Stimulated activated CD8-positive, alpha-beta memory T cell treated with anti-CD3 and anti-CD28 coated beads, Interleukin-7, amount 100 ng/mL, for 1 hour (primary cell): ENCODE measurements at places on chromosomes 3 and 15.

DNA sequence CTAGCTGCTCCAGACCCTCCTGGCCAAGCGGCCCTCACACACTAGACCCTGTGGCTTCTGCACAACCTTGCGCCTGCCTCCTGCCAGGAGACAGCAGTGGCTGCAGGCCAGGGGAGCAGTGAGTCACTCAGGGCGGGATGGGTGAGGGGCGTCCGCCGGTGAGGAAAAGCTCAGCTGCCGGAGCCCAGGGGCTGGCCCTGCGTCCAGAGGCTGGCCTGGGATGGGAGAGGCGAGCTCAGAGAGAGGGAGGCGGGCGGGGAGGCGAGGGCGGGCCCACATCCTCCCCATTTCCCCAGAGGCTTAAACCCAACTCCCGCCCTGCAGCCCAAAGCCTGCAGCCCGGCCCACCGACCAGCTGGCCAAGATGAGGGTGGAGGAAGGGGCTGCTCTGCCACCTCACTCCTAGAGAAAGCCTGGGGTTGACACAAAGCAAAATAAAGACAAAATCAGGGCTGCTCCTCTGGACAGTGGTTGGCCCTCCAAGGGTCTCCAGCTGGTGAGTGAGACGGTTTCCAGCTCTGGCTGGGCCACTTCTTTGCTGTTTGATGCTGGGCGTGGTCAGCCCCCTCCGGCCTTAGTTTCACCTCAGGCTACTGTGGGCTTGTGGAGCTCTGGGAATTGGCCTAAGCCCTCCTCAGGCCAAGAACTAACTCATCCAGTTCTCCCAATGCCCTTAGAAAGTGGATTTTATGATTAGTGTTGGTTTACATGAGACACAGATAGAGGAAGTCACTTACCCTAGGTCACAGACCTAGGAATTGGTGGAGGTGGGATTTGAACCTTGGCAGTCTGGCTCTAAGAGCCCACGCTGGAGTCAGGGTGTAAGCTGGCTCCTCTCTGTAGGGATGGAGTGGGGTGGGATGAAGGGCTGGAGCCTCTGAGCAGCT, 50.6 kb downstream of the IQSEC1 start:
- DNase-seq: no peak

DNA sequence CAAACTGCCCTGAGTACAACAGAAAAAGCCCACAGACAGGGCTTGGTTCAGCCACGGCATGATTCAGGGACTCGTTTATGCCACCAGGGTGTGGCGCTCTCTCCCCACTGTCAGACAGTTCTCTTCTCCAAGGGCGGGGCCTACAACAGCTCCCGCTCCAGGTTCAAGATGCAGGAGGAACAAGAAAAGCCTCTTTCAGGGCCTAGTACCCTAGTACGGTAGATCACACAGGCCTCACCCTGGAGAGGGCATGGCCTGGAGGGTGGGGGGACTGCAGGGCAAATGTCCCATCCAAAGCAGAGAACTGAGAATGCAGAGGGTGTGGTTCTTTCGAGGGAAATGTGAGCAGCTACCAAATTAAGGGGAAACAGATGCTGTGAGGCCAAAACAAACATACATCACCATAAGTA, 12.0 kb downstream of the MESD start:
- DNase-seq: no peak

DNA sequence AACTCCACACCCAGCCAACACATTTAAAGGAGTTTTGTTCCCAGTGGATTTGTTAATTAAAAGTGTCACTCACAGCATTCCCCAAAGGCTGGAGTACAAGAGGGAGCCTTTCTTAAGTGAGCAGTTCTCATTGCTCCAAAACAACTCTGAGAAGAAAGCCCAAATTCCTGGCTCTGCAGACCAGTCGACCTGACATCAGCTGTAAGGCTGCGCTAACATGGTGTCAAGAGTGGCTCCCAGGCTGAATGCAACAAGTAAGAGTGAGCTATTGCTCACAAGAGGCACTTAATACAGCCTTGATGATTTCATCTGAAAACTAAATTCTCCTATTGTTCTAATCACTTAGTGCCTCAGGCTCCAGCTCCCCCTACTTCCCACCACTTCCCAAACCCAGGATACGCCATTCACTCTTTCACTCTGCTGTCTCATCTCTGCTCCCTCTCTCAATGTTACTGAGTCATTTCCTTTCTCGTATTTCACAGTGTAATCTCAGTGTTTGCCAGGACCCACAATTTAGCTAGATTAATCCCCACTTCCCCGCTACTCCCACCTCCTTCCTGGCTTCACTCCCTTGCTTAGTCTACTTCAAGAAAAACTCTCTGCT, 81.8 kb downstream of the WWTR1 start:
- no peak for DNase-seq

DNA sequence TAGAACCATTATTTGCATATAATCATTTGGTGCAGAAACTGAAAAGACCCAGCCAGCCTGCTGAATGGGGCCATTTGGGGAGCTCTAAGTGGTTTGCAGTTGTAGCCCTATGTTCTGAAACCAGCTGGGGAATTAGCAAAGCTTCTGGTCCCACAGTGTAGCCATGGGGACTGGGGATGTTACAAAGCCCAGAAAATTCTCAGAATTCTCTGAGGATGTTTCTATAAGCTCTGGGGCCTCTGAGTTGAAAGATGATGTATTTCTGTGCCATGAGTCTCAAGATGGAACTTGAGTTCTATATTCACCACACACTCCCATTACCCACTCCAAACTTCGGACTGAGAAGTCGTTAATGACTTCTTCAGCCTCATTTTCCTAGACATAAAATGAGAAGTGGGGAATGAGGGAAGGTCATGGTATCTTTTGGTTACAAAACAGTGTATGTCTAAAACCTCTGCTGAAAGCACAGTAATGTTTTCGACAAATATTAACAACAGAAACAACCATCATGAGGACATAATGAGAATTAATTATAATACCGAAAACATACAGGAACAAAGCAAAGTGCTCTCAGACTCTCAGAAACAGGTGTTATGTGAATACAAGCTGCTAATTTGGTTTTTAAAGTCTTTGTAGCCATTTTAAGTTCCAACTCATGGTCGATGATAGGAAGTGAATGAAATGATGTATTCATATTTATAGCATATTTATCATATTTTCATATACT, 89.4 kb downstream of the RFTN1 start:
- no peak for DNase-seq

DNA sequence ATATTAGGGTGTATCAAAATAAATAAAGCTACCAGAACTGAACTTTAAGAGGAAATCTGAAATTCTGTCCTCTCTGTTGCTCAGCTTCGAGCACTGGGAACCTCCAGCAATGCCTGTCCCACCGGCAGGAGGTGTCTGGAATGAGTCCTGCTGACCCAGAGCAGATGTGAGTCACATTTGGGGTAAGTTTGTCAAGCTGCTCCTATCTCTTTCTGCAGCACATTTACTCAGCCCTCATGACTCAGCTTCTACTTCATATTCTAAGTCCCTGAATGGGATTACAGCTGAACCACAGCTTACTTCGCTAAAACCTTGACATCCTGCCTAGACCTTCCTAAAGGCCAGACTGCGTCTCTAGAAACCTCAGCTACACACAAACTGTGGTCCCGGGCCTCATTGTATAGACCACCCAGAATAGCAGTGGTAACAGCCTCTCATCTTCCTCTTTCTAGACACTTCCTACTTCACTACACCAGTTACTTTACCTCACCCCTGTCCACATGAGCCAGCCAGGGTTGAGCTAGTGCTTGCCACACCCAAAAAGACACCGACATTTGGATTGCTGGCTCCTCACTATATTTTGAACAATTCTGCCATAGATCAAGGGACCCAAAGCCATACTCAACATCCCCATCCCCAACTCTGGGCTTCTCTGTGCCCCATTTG, 109.6 kb upstream of the TMCO5A start:
- no peak for DNase-seq

GRCh38 chr3:127487196-127487595, 103.3 kb downstream of the TPRA1 start:
- no peak for DNase-seq

- no peak for DNase-seq
Measured at GRCh38 chr15:82184776-82185175, 77.8 kb downstream of the EFL1 start.

GRCh38 chr15:100733101-100733842, 130.9 kb downstream of the ASB7 start:
- no peak for DNase-seq

GRCh38 chr3:122132949-122133540, 50.4 kb upstream of the CASR start:
- DNase-seq: no peak

DNA sequence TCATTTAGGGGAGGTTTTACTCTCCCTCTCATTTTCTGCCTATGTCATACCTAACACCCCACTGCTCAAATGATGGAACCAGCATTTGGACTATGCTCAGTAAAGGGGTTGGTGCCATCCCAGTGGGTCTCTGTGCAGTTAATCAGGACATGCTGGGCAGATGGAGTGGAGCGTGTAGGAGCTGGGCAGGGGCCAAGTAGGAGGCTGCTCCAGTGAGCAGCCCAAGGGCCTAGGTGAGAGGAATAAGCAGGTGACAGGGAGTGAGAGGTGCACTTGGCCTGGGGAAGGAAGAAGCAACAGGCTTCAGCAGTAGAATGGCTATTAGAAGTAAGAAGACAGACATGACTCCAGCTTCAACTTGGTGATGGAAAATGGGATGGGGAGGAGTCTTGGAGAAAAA, 72.2 kb downstream of the EPHB1 start:
- DNase-seq: no peak

DNA sequence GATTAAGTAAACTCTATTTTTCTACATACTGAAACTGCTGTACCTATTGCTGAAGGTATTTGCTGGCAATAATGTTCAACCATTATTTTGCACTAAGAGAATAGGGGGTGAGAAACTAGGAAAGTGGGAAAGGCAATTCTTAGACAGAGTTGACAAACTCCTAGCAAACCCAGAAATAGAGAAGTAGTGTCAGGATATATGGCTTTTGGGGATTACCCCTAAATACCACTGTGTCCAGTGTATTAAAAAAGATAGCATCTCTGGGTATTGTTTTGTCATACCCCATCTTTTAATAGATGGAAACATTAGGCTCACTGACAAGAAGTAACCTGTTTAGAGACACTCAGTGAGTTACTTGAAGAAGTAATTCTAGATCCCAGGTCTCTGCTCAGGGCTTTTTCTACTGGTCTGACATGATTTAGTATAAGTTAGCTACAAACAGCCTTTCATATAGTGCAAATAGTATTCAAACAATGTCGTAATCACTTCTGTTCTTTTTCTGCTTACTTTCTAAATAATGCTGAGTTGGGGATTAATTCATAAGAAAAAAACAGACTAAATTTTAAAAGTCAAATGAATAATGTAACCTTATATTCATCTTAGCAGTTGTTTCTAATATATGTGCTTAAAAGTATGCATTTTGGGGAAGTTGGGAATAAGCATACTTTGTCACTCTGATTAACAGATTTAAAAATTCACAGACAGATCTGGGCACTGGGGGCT, 107.2 kb downstream of the IL1RAP start:
- DNase-seq: no peak

DNA sequence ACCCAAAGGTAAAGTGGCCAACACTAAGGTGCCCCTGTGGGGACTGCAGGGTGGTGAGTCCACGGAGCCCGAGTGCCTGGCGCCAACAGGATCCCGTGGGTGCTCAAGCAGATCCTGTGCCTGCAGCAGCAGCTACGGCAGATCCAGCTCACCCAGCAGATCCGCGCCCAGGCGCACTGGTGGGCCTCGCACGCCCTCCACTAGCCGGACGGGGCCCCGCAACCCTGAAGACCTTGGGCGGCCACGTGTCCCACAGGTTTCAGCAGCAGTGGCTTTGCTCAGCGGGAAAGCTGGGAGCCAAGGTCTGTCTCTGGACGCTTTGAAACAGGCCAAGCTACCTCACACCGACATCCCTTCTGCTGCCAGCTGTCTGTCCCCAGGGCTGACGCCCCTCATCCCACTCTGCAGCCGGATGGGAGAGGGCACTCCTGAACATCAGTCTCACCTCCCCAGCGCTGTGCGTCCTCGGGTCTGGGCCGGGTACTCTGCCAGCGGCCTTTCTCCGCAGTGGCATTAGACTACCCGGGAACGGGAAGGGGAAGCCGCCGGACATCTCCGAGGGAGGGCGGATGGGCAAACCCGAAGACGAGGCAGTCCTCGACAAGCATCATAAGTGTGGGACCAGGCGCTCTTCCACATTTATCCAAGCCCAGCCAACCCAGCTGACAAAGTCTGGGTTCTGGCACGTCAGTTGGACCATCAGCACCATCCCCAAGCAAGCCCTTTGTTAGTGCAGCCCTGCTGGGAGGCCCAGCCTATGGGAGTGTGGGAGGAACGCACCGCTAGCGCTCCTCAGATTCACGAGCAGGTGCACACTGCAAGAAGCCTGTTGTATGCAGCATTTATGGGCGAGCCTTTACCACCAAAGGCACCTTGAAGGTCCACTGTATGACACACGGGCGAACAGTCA, 212.6 kb upstream of the UBE2E2 start:
- DNase-seq: no peak

DNA sequence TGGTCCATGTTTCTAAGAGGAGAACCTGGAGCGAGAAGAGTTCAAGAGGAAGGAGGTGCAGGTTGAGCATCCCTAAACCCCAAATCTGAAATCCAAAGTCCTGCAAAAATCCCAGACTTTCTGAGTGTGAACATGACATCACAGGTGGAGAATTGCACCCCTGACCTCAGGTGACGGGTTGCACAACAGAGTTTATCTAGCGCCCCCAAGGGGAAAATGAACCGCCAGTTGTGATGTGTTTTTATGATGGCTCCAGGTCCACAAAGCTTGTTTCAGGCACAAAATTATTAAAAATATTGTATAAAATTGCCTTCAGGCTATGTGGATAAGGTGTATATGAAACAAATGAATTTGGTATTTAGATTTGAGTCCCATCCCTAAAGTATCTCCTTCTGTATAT, 420.0 kb downstream of the GABRB3 start:
- no peak for DNase-seq

GRCh38 chr3:38696034-38696433, 46.5 kb upstream of the SCN5A start:
- DNase-seq: no peak

DNA sequence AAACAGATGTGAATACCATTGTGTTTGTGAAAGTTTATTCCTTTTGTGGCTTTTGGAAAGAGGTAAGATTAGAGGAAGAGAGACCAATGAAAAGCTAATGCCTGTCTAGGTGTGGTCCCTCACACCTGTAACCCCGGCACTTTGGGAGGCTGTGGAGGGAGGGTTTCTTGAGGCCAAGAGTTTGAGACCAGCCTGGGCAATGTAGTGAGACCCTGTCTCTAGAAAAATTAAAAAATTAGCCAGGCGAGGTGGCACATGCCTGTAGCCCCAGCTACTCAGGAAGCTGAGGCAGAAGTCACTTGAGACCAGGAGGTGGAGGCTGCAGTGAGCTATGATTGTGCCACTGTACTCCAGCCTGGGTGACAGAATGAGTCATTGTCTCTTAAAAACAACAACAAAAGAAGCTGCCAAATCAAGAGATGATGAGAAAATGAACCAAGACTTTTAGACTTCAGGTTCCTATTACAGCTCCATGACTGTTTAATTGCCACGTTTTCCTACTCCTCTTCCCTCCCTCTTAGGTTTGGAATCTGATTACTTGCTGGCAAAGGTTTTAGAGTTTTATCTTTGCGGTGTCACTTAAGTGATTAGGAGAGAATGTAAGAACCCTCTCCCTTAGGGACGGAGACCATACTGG, 68.7 kb downstream of the CGNL1 start:
- no peak for DNase-seq
